ENCODE measurements at places on chromosomes 6 and 20.

DNA sequence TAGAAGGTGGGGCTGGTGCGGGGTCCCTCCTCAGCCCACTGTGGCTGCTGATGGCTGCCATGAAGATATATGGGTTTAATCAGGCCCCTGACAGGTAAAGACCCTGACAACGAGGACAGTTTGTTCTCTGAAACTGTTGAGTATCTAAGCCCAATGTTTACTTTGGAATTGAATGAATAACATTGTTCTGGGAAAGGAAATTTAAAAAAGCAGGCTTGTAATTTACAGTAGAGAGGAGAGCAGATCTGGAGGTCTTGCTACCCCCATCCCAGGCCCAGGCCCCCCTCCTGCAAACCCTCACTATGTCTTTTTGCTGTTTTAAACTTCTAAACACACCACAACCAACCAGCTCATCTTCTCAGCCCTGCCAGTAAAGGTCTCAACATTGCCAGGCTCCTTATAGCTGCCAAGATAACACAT lies 171.3 kb downstream of the CDC5L start:
- DNase-seq: no peak

DNA sequence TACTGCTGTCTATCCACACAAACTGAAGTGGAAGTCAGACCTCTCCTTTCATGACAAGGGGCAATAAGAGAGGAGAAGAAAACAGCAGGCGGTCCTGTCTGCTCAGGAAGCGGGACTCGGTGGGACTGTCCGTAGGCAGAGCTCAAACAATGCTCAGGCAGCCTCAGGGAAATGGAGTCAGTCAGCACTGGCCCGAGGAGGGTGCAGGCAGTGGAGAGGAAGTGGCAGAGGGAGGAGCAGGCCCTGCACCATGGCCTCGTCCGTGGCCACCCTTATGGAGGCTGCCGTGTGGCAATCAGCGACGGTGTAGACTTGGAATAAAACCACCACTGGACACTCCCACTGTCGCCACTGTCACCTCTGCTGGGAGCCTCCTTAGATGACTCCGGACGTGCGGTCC lies 19.6 kb downstream of the FOXC1 start:
- DNase-seq: no peak

- no peak for DNase-seq
These were observed 516.7 kb downstream of the C6orf118 start for GRCh38 chr6:164792666-164793065.

DNA sequence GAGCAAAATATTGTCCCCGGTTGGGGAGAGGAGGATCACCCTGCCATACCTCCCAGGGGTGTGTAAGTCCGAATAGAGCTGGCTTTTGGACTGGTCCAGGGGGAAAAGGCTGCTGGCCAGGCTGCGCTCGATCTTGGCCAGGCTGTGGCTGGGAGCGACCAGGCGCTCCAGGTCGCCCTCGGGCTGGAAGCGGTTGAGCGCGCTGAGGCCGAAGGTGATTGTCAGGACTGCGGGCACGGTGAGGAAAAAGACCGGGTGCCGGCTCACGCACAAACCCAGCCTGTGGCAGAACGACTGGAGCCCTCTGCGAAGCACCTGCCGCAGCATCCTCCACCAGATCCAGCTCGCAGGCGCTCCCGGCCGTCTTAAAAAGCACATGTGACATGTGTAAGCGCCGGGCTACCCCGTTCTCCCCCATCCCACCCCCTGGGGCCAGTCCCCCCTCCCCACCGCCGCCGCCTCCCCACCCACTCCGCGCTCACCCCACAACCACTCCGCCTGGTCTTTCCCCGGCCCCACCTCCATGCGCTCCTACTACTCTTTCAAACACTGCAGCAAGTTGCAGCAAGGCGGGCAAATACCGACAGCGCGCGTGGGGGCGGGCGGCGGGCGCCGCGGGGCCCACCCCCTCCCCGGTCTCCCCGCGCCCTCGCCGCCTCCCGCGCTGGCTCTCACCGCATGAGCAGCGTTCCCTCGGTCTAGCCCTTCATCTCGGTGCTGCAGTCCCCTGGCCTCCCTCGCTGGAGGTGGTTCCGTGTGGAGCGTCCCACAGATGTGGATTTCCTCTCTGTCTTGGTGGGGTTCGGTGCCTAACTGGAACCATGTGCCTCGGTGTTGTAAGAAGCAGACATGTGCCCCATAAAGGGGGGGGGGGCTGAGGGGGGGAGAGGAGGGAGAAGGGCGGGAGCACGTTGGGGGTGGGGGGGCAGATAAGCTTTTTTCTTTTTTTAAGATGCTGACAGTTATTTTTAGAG lies 42.4 kb downstream of the PTCHD4 start:
- DNase-seq: no peak

DNA sequence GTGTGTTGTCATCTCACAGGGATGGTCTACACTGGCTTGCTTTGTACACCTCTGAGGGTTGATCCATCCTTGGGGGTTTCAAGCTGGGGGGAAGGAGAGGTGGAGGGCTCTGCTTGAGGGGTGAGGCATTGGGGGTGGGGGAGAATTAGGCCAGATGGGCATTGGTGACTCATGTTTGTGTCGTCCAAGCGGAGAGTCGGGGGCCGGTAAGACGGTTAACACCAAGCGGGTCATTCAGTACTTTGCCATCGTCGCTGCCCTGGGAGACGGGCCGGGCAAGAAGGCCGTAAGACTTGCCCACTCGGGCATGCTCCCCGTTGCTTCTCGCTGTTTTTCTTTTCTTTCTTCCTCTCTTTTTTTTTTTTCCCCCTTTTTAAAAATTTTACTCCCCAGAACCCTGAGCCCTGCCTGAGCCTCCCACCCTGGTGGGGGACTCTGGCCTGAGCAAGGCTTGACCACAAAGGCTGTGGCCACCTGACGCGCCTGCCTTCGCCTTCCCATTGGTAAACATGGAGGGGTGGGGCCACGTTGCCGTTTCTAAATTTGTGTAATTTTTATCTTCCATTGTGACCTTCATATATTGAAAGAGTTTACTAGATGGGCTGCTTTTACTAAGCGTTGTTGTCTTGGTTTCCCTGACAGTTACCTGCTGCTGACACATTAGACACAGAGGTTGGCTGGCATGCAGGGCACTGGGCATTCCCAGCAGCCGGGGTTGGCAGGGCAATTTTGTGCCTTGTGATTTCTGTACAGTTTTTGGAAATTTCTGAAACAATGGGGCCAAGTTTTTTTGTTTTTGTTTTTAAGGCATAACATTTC lies 26.8 kb downstream of the MYH7B start:
- DNase-seq: no peak

DNA sequence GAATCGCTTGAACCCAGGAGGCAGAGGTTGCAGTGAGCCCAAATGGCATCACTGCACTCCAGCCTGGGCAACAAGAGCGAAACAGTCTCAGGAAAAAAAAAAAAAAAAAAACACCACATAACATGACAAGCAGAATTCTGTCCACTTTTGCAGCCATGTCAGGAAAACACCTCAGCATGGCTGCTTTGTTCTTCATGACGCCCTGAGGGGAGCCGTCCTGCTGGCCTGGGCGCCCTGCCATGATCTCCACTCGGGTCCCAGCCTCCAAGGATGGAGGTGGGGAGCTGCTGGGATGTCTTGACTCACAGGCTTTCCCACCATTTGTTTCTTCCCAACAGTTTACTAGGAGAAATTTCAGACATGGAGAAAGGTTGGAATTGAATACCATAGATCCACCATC lies 42.2 kb downstream of the SNX9 start:
- no peak for DNase-seq

DNA sequence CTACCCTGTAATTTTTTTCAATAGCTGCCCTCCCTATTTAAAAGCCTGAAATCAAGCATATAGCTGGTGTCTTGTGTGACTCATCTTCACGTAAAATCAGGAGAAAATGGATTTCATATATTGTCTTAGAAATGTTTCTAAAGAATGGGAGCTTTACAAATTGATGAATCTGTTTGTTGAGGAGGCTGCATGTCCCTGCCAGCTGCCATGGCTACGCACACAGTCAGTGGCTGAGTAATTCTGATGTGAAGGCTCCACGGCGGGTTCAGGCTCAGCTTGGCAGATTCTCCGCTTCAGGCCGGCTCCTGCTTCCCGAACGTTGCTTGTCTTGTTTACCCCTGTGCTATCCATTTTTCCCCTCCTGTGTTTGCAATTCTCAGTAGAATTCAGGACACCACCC lies 82.8 kb downstream of the CCDC170 start:
- DNase-seq: no peak

- DNase-seq: no peak
These were observed 57.7 kb downstream of the RNF217 start for GRCh38 chr6:125019918-125020317.

DNA sequence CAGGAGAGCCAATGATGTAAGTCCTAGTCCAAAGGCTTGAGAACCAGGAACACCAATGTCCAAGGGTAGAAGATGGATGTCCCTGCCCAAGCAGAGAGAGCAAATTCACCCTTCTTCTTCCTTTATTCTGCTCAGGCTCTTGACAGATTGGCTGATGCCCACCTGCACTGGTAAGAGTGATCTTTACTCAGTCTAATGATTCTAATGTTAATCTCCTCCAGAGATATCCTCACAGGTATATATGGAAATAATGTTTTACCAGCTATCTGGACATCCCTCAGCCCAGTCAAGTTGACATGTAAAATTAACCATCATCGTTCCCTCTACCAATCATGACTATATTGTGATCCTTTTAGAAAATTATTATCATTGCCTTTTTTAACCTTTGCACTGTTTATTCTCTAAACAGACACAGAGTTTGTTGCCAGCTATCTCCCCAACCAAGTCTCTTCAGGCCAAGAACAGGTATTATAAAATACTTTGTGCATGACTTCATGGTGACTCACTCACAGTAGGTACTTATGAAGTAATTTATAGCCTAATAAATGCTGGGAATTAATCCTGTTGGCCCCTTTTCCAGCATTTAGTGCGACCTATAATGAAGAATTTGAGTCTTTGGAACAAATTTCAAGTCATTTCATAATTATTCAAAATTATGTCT lies 26.2 kb upstream of the TSHZ2 start:
- DNase-seq: no peak

DNA sequence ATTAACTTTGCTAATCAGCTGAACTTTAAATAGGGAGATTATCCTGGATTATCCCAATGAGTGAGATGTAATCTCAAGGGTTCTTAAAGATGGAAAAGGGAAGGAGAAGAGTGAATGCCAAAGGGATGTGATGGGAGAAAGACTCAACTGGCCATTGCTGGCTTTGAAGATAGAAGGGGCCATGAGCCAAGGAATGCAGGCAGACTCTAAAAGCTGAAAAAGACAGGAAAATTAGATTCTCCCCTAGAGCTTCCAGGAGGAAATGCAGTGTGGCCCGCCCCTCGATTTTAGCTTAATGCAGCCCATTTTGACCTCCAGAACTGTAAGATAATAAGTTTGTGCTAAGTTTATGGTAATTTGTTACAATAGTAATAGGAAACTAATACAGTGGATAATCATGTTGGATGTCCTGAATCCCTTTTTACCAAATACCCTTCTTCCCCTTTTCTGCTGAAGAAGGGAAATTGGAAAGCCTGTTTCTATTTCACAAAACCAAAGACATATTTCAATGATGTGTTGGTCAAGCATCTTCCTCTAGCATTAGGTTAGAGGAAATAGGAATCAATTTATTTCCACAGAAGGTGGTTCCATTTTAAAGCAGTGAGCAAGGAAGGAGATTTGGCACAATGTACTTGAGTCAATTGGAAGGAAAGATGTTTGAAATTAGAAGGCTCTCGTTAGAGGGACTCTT lies 3.3 kb upstream of the HDDC2 start:
- no peak for DNase-seq

GRCh38 chr6:128246472-128247260 lies 273.7 kb downstream of the PTPRK start:
- DNase-seq: peak; percentile 6

- no peak for DNase-seq
These were observed 35.1 kb downstream of the RRBP1 start for GRCh38 chr20:17646961-17647301.

DNA sequence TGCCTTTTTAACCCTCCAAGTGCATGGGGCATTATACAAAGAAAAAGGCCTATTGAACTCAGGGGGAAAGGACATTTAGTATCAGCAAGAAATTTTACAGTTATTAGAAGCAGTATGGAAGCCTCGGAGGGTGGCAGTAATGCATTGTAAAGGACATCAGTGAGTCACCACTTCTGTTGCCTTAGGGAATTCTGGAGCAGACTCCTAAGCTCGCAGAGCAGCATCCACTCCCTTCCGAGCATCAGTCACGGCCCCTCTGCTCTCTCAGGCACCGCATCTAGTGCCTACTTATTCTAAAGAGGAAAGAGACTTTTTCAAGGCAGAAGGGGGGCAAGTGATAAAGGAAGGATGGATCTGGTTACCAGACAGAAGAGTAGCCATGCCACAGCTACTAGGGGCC lies 296.5 kb downstream of the RNGTT start:
- DNase-seq: no peak

- DNase-seq: peak; percentile 43
These were observed 48.7 kb downstream of the KCTD20 start for GRCh38 chr6:36491378-36491965.

- DNase-seq: peak; percentile 61
These were observed 250.6 kb downstream of the SAMD5 start for GRCh38 chr6:147759093-147759492.

DNA sequence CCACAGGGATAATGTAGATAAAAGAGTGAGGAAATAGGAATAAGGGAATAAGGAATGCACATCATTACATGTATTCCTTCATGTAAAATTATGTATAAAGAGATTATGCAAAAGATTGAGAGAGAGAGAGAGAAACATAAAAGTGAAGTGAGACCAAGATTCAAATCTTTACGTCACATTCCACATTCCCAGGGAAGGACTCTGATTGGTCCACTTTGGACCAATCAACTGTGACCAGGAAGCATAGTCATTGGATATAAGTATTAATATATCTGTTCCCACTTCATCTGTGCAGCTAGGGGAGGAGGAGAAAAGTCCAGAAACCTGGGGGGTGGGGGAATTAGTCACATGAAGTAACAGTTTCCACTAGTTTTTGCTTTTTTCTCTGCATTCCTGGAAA lies 66.4 kb downstream of the SLC2A10 start:
- no peak for DNase-seq

DNA sequence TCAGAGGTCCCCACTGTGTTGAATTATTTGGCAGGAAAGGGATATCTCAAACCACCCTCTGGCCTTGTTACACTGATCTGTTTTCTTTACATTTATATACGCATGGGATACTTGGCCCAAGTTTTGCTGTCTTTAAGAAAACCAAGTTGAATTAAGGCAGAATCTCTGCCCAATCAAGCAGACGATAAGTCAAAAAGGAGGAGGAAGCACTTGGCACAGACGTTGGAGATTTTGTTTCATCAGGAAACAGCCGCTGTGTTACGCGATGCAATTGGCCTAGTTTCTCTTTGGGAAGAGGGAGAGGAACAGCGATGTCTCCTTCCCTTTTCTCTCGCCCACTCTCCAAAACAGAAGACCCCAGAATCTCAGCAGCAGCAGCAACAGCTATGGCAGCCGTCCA lies 20.2 kb upstream of the NAA20 start:
- no peak for DNase-seq

- DNase-seq: no peak
These were observed 101.6 kb downstream of the FYN start for GRCh38 chr6:111771629-111772028.

Data from amniotic epithelial cell (primary cell).